ENCODE measurements at places on chromosomes 11 and 22. TPM values are rescaled to one million over a fixed set of nuclear protein-coding genes. Genes with fewer than 3 reads are reported as not detected.

GRCh38 chr11:72548463-72548862 lies 114.1 kb upstream of the CLPB start:
- no peak for DNase-seq

DNA sequence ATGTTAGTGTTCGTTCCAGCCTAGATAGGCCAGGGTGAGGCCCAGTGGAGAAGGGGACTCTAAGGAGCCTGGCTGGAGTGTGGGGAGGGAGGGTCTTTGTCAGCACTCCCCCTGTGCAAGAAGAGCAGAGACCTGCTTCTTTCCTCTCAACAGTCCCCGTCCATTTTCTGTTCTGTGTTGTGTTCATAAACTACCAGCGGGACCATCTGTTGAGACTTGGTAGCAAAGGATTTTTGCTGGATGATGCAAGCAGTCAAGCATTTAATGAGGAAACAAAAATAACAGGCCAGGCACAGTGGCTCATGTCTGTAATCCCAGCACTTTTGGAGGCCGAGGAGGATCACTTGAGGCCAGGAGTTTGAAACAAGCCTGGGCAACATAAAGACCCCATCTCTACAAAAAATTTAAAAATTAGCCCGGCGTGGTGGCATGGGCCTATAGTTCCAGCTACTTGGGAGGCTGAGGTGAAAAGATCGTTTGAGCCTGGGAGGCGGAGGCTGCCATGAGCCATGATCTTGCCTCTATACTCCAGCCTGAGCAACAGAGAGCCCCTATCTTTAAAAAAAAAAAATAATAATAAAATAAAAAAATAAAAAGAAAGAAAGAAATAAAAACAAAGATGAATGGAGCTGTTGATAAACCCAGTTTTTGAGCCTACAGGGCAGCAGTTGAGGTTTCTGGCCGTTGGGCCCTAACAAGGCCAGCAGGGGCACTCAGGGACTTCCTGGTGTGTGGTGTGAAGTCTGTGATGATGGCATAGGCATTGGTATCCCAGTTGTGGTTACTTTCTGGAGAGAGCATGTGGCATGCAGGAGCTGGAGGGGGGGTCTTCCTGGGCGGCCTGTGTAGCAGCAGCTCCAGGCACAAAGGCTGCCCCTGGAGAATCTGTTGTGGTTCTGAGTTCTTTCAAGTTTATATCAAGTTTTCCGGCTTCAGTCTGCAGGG lies 1.7 kb upstream of the TXNRD2 start:
- DNase-seq, result peak; percentile 49

GRCh38 chr11:36122671-36123070 lies 166.6 kb downstream of the COMMD9 start:
- no peak for DNase-seq

Gene SLN
- not detected for total RNA-seq

Gene ARHGAP32
- 15.3 TPM for total RNA-seq

Gene OR52H1
- 0.28 TPM for total RNA-seq

- DNase-seq, result no peak
These were observed 112.7 kb downstream of the SHANK2 start for GRCh38 chr11:71139516-71140205.

DNA sequence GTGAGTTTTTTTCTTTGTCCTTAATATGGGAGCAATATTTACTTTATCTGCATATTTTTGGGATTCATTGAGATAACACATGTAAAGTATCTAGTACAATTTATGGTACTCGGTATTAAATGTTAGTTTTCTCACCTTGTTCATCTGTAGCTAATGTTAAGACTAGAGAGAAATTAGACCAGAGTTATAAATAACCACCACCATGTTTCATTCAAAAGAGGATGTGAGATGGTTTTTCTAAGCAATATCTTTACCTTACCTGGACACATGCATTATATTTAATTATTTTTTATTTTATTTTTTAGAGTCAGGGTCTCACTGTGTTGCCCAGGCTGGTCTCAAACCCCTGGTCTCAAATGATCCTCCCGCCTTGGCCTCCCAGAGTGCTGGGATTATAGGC lies 18.4 kb downstream of the ARHGAP42 start:
- DNase-seq, result no peak

GRCh38 chr11:27159335-27159679 lies 118.7 kb downstream of the BBOX1 start:
- no peak for DNase-seq

DNA sequence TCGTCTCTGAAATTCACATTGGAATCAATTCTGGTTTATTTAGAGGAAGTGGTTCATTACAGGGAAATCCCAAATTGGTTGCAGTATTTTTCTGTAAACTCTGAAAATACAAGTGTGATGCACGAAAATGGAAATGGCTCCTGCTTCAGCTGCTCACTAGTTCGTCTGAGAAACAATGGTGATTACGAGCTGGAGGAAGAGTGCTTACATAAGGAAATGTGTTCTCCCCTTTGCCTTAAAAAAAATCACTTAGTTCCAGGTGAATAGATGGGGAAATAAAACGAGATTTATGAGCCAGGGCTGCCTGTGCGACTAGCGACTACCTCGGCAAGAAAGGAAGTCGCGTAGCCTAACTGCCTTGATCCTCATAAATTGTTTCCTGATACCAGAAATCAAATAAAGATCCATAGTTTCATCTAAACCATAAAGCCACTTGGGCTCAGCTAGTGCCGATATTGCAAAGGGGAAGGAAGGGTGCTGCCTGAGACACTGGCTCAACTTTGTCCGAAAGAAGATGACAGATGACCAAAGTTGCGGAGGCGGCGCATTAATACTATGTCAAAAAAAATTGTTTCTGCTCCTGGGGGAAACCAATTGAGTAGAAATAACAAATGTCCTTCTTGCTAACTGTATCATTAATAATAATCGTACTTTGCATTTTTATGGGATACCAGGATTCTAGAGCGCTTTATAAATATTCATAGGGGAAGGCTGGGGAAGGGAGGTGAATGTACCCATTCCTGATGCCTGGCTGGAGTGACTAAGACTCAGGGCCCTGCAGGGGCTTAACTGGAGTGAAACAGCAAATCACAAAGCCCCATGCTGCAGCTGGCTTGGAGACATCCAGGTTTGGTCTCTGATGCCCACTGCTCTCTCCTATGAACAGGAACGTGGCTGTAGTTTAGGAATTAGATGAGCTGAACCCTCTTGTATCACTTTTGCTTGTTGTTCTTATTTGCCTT lies 185.7 kb downstream of the BLID start:
- peak; percentile 12 for DNase-seq

DNA sequence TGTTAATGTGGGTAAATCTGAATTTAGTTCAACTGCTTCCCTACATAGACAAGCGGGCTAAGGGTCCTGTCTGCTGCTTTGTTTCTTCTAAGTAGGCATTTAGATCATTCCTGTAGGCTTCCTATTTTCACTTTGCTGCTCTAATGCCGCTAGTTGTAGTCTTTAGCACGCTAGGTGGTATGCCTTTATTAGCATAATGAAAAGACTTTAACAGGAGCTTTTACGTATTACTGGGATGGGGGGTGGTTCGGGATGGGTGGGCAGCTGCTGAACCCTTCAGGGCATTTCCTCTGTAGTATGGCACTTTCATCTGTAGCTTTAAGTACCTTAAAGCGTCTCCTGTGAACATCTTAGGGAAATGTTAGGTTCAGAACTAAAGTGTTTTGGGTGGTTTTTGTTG lies 85.3 kb downstream of the GGT1 start:
- peak; percentile 51 for DNase-seq

- DNase-seq, result peak; percentile 99
These were observed 874 bp downstream of the ZFTA start for GRCh38 chr11:63767565-63768236.

DNA sequence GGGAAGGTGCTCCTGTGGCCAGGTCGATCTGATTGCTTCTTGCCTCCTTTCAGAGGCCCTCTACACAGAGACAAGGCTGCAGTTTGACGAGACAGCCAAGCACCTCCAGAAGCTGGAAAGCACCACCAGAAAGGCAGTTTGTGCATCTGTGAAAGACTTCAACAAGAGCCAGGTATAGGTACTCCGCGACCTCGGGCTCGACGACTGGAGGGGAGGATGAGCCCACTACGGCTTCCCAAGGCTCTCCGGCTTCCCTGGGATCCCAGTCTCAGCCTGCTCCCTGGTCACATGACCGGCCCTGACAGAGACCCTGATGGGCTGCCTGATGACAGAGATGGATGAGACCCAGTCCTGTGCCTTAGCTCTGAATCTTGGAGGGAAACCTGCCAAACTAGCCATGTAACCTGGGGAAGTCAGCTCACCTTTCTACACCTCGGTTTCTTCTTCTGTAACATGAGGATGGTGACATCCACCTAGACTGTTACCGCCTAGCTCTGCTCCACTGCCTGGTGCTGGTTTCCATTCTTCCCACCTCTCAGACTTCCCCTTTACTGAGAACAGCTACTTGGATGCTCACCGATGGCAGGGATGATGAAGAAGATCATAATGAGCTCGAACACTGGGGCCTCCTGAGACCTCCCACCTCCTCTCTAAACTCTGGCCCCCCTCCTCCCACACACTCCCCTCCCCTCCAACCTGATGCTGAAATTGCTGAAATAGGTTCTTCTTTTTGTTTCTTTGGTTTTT lies 8.9 kb downstream of the RIBC2 start:
- no peak for DNase-seq

- DNase-seq, result no peak
These were observed 85.1 kb downstream of the CEP164 start for GRCh38 chr11:117412653-117413275.

DNA sequence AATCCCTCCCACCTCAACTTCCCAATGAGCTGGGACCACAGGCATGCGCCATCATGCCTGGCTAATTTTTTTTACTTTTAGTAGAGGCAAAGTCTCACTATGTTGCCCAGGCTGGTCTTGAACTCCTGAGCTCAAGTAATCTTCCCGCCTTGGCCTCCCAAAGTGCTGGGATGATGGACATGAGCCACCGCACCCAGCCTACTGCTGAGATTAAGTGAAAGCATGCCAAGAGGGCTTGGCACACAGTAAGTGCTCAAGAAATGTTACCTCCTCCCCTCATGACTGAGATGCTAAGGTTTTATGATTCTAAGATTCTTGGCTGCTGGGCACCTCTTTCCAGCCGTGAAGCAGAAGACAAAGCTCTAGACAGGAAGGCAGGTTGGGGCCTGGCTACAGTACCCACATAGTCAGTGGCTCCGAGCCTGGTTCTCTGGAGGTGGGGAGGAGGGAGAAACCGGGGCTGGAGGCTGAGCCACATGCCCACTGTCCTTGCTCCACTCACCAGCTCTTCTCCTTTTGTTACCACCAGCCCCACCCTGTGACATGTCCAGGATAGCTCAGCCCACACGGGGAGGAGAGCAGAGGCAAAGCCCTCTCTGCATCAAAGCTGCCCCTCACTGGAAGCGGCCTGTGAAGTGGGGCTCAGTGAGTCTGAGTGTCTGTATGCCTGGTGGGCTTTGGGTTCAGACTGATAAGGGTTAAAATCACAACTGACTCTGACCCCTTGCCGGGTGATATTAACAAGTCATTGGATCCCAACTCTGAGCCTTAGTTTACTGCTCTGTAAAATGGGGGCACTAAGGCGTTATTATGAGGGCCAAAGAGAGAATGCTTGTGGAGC lies 12.9 kb downstream of the ARHGEF17 start:
- no peak for DNase-seq

Gene TRIM22
- 30.9 TPM for total RNA-seq

- DNase-seq, result no peak
These were observed 261.8 kb upstream of the MTNR1B start for GRCh38 chr11:92707665-92708064.

DNA sequence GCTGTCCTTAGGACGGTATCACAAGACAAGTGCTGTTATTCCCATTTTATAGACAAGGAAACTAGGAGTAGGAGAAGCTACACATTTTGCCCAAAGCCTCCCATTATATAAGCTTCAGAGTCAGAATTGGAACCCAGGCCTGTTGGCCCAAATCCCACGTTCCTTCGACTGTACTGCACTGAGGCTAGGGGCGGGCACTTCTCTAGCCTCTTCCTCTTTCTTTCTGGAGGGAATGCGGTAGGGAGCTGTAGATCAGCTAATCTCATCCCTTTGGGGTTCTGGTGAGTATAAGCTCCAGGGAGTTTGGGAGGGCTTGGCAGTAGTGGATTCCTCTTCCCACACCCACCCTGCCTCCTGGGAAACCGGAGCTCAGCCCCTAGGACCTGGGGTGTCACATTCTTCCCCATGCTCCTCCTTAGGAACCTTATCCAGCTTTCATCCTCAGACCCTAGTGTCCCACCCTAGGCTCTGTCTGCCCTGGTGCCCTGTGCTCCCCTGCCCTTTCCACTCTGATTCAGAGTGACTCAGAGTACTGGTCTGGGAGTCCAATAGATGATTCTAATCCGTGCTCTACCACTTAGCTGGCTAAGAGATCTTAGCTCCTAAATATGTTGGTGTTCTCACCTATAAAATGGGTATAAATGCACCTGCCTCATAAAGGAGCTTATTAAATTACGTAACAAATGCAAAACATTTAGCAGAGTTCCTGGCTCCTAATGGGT lies 29.3 kb downstream of the PHLDB1 start:
- DNase-seq, result no peak

DNA sequence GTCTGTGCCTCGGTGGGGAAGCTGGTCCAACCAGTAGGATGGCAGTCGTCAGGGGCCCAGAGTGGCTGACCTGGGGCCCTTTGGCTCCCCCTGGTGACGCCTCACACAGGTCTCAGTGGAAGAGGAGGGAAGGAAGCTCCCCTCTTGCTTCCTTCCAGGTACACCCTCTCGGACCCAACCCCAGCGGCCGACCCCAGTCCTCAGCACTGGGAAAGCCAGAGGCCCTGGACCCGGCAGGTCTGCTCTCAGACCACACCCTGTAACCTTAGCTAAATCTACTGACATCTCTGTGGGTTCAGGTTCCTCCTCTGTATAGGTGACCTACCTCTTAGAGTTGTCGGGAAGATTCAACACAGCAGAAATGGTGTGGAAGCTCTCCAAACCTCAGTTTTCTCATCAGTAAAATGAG lies 3.4 kb upstream of the SCUBE1 start:
- peak; percentile 85 for DNase-seq

Gene TIMM10
- 75.8 TPM for total RNA-seq

Gene PHOX2A
- total RNA-seq, result not detected

DNA sequence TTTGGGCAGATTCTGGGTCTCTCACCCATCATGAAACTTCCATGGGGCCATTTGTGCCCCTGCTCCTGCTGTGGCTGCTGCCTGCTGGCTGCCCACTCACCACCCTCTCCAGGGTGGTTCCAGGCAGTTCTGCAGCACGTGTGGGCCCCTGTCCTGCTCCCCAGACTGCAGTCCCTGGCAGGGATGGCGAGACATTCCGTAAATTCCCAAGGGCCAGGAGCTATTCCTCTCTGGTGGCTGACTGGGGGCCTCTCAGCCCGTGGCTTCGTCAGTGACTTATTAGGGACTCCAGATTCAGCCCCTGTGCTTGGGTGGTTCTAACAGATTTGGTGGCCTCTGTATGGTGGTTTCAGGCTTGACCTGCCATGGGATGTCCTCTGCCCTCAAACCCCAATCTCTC lies 3.9 kb upstream of the SLC22A8 start:
- no peak for DNase-seq

Gene CPT1A
- total RNA-seq, result 9.5 TPM
